ENCODE measurements at places on chromosomes 7 and 10. TPM values are rescaled to one million over a fixed set of nuclear protein-coding genes. Genes with fewer than 3 reads are reported as not detected.

Gene ITGA8
- total RNA-seq, result not detected

Gene NPSR1
- not detected for total RNA-seq

Gene IGF2BP3
- total RNA-seq, result 2.0 TPM

Gene SLC29A4
- total RNA-seq, result 0.48 TPM

Gene GBX1
- total RNA-seq, result not detected

Gene TAS2R41
- total RNA-seq, result not detected

Gene CHAT
- 0.14 TPM for total RNA-seq

Gene DKK1
- total RNA-seq, result not detected
